Stimulated activated CD4-positive, alpha-beta T cell treated with anti-CD3 and anti-CD28 coated beads, Interleukin-1b, Interleukin-23, amount 100 ng/mL, for 4 hours (primary cell): ENCODE measurements at places on chromosomes 1 and 21.

GRCh38 chr1:921011-921837 is 2.5 kb upstream of the SAMD11 start:
- no peak for DNase-seq

- DNase-seq = no peak
Measured at GRCh38 chr21:29382030-29382654, 83.4 kb downstream of the BACH1 start.

GRCh38 chr21:44521928-44522752 is 17.9 kb downstream of the KRTAP10-1 start:
- DNase-seq = no peak

DNA sequence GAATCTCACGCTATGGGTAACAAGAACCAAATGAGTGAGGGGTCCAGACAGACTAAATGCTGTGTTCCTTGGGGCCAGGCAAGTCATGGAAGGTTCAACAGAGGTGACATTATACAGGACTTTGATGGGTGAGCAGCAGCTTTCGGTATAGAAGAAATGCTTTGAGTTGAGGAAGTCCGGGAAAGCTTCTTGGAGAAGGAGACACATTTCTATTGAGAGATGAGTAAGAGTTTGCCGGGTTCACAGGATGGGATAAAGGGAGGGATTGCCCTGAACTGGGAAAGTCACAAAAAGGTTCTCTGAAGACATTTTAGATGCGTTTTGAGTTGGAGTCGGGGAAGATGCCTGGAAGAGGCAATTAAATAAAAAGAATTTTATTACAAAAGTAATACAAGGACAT is 580 bp upstream of the AZIN2 start:
- no peak for DNase-seq

GRCh38 chr1:156639601-156640101 is 2.3 kb upstream of the BCAN start:
- no peak for DNase-seq

- DNase-seq = no peak
Measured at GRCh38 chr1:54280651-54281050, 80.7 kb downstream of the MRPL37 start.

GRCh38 chr1:199269241-199269640 is 630.4 kb downstream of the PTPRC start:
- no peak for DNase-seq

DNA sequence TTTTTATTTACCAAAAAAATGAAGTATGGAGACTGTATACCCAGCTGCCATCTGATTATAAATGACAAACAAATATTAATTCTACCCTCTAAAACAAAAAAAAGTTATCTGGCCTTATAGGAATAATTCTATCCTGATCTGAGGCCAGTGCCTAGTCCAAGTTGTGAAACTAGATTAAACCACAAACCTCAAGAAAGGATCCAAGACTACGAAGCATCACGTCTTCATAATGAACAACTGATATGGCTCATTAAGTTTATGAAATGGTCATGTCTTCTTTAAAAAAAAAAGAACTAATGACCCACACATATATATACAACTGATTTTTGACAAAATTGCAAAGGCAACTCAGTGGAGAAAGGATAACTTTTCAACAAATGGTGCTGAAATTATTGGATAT is 32.4 kb upstream of the CTTNBP2NL start:
- no peak for DNase-seq

- DNase-seq = no peak
Measured at GRCh38 chr1:52562766-52563165, 9.9 kb upstream of the TUT4 start.
